Calu3 (cell line): ENCODE measurements at places on chromosomes 2 and 18.
A peak's percentile ranks its signal among the peaks of the same experiment; 100 is the strongest.

- H3K27me3 ChIP-seq: no peaks in the 10 kb centered on the region
- no peaks in the 10 kb centered on the region for H3K4me1 ChIP-seq
These were observed 444.4 kb upstream of the SLC39A10 start for GRCh38 chr2:195212586-195212985.

- H3K36me3 ChIP-seq: no peaks in the 10 kb centered on the region
These were observed 837.7 kb downstream of the GALR1 start for GRCh38 chr18:78087338-78087737.

DNA sequence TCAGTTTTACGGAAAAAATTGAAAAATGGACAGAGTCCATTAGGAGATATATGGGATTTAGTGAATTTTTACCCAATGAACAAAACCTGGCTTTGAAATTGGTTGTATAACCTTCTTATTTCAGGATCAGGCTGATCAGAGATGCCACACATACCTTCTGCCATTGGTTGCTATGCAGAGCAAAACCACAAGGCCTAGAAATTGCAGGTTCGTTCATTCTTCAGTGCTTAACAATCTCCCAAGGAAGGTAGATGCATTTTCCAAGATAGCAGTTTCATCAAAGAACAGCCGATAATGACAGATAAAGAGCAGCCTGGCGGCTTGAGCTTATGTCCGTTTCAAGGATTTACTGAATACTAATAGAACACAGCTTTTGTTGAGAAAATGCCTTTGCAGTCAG, 868.8 kb downstream of the EPHA4 start:
- no peaks in the 10 kb centered on the region for H3K27me3 ChIP-seq
- no peaks in the 10 kb centered on the region for H3K4me1 ChIP-seq
- no peak overlapping the region for H3K27ac ChIP-seq
- H3K4me3 ChIP-seq: no peak overlapping the region

DNA sequence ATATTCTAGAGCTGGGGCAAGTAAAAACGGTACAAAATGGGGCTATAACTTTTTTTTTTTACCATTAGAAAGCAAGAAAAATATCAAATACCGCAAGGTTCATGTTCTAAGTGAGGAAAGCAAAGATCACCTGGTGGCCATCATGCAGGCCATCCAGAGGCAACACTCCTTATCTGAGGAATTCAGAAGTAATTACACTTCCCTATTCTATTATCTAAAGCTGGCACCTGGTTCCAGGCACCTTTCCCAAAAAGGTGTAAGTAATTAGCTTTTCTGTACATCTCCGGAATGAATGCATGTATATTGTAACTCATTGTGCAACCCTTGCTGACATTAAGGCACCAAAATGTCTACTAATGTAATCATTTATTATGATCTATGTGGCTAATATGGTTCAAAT, 152.5 kb upstream of the GYPC start:
- no peak for DNase-seq
- no peak overlapping the region for H3K27ac ChIP-seq
- no peaks in the 10 kb centered on the region for H3K36me3 ChIP-seq
- no peak overlapping the region for H3K4me3 ChIP-seq

- peaks cover 10% of the 10 kb centered on the region for H3K36me3 ChIP-seq
- no peaks in the 10 kb centered on the region for H3K27me3 ChIP-seq
- no peak overlapping the region for H3K27ac ChIP-seq
- no peak for DNase-seq
- H3K4me1 ChIP-seq: no peaks in the 10 kb centered on the region
These were observed 22.6 kb upstream of the SCYGR2 start for GRCh38 chr2:227576110-227576509.

- no peak for DNase-seq
- no peaks in the 10 kb centered on the region for H3K4me1 ChIP-seq
- no peaks in the 10 kb centered on the region for H3K36me3 ChIP-seq
- H3K27ac ChIP-seq: no peak overlapping the region
- H3K4me3 ChIP-seq: no peak overlapping the region
These were observed 269.0 kb upstream of the SLC39A10 start for GRCh38 chr2:195388028-195388427.

- H3K4me3 ChIP-seq: no peak overlapping the region
- H3K27ac ChIP-seq: no peak overlapping the region
- no peak for DNase-seq
- no peaks in the 10 kb centered on the region for H3K36me3 ChIP-seq
- peaks cover 13% of the 10 kb centered on the region for H3K4me1 ChIP-seq
These were observed 31.3 kb downstream of the SPEG start for GRCh38 chr2:219465659-219466561.

DNA sequence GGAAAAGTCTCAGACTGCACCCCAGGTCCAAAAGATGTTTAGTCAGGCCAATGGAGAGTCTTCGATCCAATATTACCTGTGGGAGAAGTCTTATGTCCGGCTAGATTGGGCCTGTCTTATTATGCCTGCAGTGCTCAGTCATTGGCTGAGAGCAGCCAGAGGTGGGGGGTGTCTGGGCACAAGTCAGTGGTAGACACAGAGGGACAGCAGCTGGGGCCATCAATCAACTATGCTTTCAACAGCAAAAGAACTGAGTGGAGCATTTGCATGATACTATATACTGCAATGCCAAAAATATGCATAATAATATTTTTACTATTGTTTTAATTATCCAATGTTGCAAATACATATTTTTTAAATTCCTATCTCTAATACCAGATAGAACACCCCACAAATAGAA, 298.6 kb upstream of the CDH20 start:
- no peaks in the 10 kb centered on the region for H3K4me1 ChIP-seq
- no peaks in the 10 kb centered on the region for H3K36me3 ChIP-seq
- no peak overlapping the region for H3K4me3 ChIP-seq
- H3K27me3 ChIP-seq: no peaks in the 10 kb centered on the region
- DNase-seq: no peak
- no peak overlapping the region for H3K27ac ChIP-seq

GRCh38 chr2:30527859-30528258, 80.8 kb downstream of the LCLAT1 start:
- no peak for DNase-seq
- no peak overlapping the region for H3K4me3 ChIP-seq

GRCh38 chr18:10015941-10016819, 102.4 kb downstream of the VAPA start:
- peaks cover 52% of the 10 kb centered on the region for H3K4me1 ChIP-seq
- peak; percentile 27 for DNase-seq
- no peaks in the 10 kb centered on the region for H3K36me3 ChIP-seq
- H3K27me3 ChIP-seq: no peaks in the 10 kb centered on the region
- peak overlapping the region; percentile 82 for H3K27ac ChIP-seq
- peak overlapping the region; percentile 41 for H3K4me3 ChIP-seq

DNA sequence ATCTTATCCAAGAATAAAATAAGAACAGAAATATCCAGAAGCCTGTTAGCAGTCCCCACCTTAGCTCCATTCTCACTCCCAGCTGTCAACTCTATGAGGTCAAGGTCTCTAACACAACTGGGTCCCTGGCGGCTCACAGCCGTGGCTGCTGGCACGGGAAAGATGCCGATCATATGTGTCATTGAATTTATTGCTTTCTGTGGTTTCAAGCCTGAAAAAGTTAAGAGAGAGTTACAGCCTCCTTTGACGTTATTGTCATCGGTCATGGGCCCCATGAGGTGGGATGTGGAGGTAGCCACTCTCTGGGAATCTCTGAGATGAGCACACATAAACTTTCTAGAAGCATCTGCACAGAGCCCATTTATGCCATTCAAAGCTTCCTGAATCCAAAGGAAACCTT, 28.7 kb upstream of the CABLES1 start:
- H3K4me3 ChIP-seq: peak overlapping the region; percentile 42
- peak overlapping the region; percentile 64 for H3K27ac ChIP-seq
- H3K36me3 ChIP-seq: peaks cover 22% of the 10 kb centered on the region

- H3K27ac ChIP-seq: peak overlapping the region; percentile 94
- peaks cover 12% of the 10 kb centered on the region for H3K36me3 ChIP-seq
- peaks cover 24% of the 10 kb centered on the region for H3K4me1 ChIP-seq
- peak; percentile 14 for DNase-seq
These were observed 40.6 kb upstream of the MAP2 start for GRCh38 chr2:209383212-209383611.

DNA sequence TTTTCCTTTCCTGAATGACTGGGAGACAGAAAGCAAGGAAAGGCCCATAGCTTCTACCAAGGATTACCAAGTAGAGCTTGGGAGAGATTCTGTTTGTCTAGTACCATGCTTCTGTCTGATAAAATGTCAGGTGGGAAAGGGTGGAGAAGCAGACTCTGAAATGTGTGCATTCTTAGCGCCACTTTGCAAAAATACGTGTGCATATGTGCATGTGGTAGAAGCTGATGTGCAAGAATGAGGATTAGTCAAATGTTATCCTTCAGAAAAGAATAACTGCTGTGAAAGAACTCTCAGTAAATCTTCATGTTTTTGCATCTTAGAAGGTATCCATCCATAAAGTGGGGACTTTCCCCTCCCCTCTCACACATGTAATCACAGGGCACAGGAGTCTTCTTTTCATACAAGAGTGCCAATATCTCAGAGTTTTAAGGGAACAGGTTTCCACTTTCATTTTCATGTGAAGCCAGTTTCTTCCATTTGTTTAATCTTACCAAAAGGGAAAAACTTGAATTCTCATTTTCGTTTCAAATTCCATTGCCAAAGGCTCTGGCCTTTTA, 15.4 kb upstream of the DGKD start:
- no peaks in the 10 kb centered on the region for H3K4me1 ChIP-seq
- H3K27ac ChIP-seq: no peak overlapping the region
- H3K27me3 ChIP-seq: peaks cover 41% of the 10 kb centered on the region
- no peak for DNase-seq
- no peaks in the 10 kb centered on the region for H3K36me3 ChIP-seq
- no peak overlapping the region for H3K4me3 ChIP-seq
